Activated CD8-positive, alpha-beta memory T cell treated with anti-CD3 and anti-CD28 coated beads for 24 hours (primary cell): ENCODE measurements at places on chromosomes 2 and 18.

DNA sequence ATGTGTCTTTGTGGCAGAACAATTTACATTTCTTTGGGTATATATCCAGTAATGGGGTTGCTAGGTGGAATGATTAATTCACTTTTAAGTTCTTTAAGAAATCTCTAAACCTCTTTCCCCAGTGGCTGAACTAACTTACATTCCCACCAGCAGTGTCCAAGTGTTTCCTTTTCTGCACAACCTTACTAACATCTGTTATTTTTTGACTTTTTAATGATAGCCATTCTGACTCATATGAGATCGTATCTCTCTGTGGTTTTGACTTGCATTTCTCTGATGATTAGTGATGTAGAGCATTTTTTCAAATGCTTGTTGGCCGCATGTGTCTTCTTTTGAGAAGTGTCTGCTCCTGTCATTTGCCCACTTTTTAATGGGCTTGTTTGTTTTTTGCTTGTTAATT, 43.1 kb upstream of the PTH2R start:
- DNase-seq = no peak

DNA sequence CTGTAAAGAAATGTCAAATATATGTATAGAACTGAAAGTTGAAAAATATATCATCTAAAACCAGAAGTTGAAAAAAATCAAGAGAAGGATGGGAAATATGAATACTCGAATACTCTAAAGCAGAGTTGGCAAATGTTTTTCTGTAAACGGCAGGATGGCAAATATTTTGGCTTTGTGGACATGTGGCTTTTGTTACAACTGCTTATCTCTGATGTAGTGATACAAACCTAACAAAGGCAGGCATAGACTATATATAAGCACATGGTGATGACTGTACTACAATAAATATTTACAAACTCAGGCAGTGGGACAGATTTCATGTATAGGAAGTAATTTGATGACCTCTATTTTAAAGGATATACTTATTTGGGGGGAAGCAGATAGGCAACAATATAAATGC, 224.6 kb upstream of the LRRTM4 start:
- DNase-seq = no peak

GRCh38 chr2:38492042-38492615, 110.6 kb downstream of the HNRNPLL start:
- no peak for DNase-seq

DNA sequence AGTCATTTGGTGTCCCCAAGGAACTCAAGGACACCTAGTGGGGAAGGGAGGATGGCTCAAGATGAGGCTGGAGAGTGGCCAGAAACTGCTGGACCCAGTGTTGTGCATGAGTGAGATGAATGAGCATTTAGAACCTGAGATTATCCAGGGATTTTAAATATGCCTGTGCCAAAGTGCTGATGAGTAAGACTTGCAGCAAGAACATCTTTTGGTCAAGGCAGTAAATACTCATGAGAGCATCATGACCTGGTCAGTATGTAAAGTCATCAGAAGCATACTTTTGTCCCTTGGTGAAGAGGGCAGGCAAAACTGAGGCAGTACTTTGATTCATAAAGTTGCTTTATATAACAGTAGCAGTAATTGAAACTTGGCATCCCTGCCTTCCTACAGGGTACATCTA, 3.1 kb upstream of the SPP2 start:
- DNase-seq = no peak

DNA sequence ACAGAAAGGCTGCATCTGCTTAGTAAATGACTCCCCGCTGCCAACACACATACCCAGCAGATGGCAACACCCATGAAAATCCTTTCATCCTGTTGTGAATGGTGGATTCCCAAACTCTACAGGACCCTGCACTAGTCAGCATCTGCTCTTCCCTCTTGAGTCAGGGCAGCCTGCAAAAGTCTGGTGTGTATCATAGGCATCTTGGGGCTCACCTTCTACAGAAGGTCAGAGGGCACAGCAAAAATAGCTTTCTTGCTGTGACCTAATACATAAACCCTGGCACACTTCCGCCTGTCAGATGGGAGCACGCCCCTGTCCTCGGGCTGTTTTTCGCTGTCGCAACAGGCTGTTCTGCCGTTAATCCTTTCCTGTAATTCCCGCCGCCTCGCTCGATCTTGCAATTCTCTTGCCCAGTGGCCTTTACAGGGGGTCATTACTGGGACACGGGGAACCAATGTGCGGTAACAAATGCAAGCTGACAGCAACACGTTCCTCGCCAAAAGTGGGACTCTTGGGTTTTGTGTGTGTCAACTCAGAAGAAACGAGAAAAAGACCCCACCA, 19.9 kb upstream of the SCYGR1 start:
- DNase-seq = no peak

DNA sequence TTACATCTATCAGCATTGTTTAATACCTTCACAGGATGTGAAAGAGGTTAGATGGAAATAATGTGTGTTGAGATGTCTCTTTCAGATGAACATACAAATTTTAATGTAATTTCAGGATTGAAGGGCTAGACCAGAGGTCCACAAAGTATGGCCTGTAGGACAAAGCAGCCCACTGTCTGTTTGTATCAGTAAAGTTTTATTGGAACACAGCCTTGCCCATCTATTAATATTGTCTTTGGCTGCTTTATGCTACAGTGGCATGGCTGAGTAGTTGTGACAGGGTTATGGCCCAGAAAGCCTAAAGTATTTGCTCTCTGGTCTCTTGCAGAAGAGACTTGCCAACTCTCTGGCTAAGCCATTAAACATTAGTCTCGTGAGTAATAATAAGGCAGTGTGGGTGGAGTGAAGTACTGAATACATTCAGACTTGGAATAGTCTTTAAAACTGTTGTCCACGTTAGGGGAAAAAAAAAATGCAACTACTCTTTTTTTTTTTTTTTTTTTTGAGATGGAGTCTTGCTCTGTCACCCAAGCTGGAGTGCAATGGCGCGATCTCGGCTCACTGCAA, 74.5 kb upstream of the NOSTRIN start:
- no peak for DNase-seq

DNA sequence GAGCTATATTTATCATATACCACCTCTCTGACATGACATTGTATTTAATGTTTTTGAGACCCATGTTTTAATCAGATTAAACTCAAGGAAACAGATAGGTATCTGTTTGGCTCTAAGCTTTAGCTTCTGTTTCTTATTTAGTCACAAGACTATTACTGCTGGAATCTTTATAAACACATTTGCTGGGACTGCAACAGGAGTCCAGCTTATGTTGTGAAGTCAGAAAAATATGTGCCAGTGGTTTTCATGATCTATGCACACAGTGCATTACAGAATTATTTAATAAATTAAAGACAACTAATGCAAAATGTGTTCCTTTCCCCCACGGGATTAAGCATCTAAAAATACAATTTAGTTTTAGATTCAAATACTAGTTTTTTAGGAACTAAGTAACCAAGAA, 338.9 kb downstream of the ZEB2 start:
- DNase-seq = no peak

- DNase-seq = no peak
These were observed 168.3 kb downstream of the RNF152 start for GRCh38 chr18:61724532-61724931.

GRCh38 chr18:39462436-39462835, 1896.8 kb upstream of the CELF4 start:
- DNase-seq = no peak

DNA sequence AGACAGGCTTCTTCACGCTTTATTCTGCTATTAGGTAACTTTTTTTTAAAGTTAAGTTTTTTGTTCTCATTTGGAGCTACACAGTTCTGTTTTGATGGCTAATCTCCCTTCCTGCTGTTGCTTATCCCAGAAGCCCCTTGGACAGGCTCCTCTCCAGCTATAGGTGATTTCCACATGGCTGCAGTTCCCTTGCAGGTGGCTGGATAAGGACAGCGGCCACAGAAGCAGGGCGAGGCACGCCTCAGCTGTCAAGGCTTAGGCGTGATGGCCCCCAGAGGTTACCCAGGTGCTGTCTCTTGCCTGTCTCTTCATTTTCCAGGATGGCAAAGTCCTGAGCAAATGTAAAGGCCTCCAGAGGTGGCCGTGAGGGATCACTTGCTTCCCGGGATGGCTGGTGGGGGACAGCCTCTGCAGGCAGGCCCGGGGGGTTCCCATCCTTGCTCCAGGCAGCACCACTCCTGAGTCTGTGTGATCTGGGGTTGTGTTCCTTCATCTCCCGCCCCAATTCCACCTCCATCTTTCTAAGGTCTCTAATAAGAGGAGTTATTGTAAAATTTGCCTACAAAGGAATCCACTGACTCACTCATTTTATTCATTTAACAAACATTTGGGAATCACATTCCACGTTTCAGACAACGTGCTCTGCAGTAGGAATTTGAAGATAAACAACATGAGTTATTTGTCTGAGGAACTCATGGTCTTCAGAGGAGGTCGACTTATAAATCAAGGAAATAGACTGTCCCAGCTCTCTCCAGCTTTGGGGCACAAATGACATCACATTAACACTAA, 53.4 kb downstream of the NAPG start:
- DNase-seq = no peak

DNA sequence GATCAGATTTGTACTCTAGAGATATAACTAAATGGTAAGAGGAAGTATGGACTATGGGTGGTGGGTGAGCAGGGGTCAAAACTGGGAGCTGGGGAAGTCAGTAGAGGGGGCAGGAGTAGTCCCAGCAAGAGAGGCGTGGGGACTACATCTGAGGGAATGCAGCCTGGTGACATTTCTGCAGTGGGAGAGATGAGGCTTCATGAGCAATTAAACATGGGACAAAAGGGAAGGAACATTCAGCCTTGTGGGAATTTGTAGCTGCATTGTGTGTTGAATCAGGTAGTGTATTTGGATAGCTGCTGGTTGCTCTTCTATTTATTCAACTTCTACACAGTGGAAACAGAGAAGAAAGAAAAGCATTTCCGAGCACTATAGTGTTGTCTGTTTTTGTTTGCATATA, 3.6 kb downstream of the CNOT11 start:
- no peak for DNase-seq

GRCh38 chr2:3128786-3129185, 248.8 kb downstream of the EIPR1 start:
- no peak for DNase-seq

DNA sequence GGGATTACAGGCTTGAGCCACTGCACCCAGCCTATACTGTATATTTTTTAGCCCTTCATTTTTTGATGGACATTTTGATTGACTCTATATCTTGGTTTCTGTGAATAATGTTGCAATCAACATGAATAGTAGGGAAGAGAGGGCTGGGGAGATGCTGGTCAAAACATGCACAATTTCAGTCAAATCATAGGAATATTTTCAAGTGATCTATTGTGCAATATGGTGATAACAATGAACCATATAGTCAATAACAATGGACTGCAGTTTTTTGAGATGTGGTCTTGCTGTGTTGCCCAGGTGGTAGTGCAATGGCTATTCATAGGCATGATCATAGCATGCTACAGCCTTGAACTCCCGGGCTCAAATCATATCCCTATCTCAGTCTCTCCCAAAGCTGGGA, 264.7 kb upstream of the TMEFF2 start:
- no peak for DNase-seq

- no peak for DNase-seq
These were observed 83.4 kb downstream of the MTCL1 start for GRCh38 chr18:8788503-8789429.

GRCh38 chr2:62554440-62554839, 48.4 kb upstream of the TMEM17 start:
- DNase-seq = no peak

DNA sequence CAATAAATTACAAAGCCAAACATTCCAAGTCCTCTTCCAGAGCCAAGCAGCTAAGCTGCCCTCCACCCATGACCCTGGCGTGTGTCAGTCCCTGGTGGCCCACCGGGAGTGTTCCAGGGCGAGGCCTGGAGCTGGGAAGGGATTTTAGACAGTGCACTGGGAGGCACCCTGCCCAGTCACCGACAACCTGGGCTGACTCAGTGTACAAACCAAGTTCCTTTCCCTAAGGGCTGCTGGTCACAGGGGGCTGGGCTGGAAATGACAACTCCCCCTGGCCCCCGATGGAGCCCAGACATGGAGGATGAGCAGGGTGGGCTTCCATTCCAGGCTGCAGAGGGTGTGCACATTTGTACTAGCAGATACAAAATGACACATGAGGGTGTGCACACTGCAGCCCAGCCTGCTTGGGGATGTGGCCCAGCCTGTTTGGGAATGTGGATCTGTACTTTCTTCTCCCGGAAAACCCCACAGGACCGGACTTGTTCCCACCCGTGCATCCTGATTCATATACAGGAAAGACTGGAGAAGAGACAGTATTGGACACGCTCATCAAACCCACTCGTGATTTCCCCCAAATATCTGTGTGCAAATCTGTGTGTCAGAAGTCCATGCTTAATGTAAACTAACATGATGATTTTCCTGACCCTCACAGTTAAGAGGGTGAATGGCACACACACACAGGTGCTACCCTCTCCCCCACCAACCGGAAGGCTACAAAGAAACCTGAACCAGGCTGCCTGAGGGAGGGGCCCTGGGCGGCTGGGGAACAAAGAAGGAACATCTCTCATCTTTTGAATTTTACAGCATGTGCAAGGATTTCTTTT, 58.9 kb downstream of the NDUFA10 start:
- DNase-seq = no peak

DNA sequence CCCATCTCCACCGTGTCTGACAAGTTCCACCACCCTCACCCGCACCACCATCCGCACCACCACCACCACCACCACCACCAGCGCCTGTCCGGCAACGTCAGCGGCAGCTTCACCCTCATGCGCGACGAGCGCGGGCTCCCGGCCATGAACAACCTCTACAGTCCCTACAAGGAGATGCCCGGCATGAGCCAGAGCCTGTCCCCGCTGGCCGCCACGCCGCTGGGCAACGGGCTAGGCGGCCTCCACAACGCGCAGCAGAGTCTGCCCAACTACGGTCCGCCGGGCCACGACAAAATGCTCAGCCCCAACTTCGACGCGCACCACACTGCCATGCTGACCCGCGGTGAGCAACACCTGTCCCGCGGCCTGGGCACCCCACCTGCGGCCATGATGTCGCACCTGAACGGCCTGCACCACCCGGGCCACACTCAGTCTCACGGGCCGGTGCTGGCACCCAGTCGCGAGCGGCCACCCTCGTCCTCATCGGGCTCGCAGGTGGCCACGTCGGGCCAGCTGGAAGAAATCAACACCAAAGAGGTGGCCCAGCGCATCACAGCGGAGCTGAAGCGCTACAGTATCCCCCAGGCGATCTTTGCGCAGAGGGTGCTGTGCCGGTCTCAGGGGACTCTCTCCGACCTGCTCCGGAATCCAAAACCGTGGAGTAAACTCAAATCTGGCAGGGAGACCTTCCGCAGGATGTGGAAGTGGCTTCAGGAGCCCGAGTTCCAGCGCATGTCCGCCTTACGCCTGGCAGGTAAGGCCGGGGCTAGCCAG, 1.2 kb downstream of the ONECUT2 start:
- no peak for DNase-seq

DNA sequence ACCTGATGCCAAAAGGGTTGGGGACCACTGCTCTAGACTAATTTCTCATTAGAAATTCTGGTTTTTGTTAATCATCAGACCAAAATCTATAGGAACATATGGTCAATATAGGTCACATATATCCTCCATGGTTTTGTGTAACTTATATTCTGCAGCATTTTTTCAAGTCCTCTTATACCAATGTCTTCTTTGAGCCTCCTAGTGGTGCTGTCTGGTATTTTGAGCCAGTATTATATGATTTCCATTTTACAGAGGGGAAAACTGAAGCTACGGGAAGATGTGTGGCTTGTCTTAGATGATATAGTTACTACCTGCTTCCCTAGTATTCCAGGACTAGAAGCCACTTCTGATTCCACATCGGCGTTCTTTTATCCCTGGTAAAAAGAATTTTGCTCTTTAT, 13.8 kb downstream of the MAPK4 start:
- no peak for DNase-seq
